Epithelial cell of esophagus (primary cell): ENCODE measurements at places on chromosomes 7 and 10.

- peak; percentile 98 for DNase-seq
Measured at GRCh38 chr10:110410329-110411046, 87.2 kb upstream of the DUSP5 start.

GRCh38 chr7:95871075-95871848 is 98.9 kb downstream of the DYNC1I1 start:
- DNase-seq: peak; percentile 59

- peak; percentile 36 for DNase-seq
Measured at GRCh38 chr7:727104-727805, at the start of gene PRKAR1B. Gene PRKAR1B (minus strand): TSS chr7:727281. CDS start chr7:711505, 15,776 bp downstream.

DNA sequence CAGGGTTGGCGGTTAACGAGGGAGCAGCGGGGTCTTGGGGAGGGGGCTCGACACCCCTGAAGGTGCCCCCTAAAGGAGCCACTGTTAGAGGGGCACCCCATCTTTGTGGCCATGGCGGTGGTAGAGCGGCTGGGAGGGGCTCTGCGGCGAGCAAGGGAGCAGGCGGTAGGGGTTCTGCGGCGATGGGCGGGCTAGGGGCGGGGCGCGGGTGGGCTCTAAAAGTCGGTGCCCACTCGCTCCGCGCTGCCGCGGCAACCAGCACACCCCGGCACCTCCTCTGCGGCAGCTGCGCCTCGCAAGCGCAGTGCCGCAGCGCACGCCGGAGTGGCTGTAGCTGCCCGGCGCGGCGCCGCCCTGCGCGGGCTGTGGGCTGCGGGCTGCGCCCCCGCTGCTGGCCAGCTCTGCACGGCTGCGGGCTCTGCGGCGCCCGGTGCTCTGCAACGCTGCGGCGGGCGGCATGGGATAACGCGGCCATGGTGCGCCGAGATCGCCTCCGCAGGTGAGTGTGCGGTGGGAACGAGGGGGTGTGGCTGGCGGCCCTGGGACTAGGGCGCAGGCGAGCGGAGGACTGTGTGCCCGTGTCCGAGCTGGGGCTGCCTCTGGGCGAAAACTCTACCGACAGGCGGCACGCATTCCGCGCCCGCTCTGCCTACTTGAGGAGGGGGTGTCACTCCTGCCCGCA is at the start of gene MEST:
TSS of gene MEST (plus strand) at position 245 of the 682 bp plus-strand sequence. CDS start at position 474, 229 bp downstream.
- peak; percentile 34 for DNase-seq
